ENCODE measurements at places on chromosomes 1 and 21.

DNA sequence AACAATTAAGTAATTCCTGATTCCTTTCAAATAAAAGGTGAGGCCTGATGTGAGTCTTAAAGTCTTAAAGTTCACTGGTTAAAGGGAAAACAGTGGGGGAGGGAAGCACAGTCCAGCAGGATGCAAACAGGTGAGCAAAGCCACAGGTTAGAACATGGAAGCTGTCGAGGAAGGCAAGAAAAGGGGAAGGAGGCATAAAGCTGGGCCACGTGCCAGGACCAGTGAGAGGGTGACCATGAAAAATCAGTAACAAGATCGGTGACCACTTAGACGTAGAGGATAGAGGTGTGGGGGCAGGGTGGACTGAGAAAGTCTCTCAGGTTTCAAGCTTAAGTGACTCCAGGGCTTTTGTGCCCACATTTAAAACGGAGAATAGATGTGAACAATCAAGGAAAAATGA, 231.3 kb downstream of the SETD4 start:
- DNase-seq = no peak

DNA sequence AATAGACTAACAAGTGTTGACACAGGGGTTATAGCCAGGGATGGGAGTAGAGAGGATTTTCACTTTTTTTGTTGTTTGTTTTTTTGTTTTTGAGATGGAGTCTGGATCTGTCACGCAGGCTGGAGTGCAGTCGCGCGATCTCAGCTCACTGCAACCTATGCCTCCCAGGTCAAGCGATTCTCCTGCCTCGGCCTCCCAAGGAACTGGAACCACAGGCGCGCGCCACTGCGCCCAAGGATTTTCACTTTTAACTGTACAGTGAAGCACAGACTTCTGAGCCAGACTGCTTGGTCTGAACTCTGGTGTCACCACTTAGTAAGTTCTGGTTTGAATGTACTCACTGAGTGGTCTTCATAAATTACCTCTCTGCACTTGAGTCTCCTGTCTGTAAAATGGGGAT, 40.2 kb upstream of the WASF2 start:
- DNase-seq = no peak

- no peak for DNase-seq
Observed at GRCh38 chr1:242824435-242824834, 299.9 kb upstream of the PLD5 start.

GRCh38 chr1:30068787-30069472, 654.5 kb downstream of the MATN1 start:
- DNase-seq = no peak

DNA sequence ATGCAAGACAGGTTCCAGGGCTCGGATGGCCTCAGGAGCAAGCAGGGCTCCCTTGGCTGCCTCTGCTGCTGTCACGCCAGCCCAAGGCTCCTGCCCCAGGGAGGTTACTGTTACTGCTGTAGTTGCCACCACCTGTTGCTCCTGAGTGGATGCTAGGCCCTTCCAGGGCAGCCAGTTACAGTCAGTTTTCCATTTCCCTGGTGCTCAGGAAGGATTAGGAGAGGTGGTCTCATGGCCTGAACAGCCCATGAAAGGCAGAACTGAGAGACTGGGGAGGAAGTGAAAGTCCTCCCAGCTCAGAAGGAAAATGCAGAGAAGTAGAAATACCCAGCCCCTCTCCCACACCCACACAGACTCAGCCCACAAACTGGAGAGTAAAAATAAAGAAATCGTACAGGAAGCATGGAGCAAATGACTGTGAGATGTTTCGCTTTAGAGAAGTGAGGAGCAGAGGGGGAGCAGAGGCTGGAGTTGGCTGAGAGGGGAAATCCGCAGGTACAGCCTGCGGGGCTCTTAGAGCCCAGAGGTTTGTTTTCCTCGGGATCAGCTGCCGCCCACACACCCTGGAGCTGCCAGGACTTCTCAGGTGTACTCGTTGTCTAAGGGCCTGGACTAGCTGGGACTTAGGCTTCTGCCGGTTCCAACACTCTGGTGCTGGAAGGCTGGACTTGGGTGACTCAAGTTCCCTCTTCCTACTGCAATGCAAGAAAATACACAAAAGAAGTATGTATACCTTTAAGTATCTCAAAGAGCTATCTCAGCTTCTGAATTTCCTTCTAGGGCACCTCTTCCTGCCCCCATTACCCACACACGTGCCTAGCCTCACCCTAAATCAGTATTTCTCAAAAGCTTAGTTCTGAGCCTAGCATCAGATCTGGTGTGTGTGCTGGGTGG, 2.3 kb downstream of the IL6R start:
- peak; percentile 46 for DNase-seq

GRCh38 chr21:38469642-38470041, 28.6 kb downstream of the ERG start:
- DNase-seq = no peak

- DNase-seq = no peak
Observed at GRCh38 chr1:27037518-27037917, 24.9 kb upstream of the TENT5B start.

DNA sequence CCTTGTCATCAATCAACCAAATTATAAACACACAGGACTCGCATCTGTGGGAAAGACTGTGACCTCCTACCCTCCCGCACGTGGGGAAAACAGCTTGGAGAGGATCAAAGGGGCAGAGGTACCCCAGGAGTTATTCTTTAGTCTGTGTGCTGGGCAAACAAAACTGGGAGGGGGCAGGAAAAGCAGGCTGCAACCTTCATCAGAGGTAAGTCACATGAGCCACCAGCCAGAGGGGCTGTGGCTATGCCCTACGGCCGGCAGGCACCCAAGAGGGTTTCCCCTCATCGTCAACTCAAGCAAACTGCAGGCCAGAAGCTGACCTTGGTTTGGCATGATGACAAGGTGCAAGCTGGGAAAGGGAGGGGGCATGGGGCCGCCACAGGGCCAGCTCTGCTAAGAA, 12.5 kb downstream of the SMIM12 start:
- no peak for DNase-seq

GRCh38 chr1:178388418-178389145, 108.2 kb downstream of the CLEC20A start:
- no peak for DNase-seq

DNA sequence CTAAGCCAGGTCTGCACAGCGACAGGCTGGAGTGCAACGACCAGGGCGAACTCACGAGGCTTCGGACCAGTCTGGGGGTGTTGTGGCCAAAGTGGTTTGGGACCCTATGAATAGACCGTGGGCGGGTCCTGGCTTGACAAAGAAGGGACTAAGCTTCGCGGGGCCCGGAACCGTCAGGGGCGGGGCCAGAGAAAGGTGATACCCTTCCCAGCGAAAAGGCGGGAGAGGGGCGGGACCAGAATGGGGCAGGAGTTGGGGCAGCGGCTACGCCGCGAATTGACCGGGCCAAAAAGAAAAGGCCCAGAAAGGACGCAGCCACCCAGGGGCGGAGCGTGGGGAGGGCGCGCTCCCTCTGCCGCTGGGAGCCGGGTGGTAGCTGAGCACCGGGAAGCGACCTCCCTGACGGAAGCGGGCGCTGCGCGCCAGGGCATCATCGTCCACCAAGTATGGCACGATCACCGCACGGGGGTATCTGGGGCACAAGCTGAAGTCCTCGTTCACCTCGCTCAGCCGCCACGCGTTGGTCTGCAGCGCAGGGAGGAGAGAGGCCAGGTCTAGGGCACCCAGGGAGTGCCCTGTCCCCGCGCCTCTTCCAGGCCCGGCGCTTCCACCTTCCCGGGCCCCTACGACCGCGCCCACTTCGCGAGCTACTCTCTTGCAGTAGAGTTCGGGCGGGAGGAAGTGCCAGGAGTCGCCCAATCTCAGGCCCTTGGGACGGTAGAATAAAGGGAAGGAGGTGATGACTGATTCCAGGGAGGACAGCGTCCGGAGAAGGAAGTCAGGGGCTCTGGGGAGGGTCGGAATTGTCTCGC, 6.7 kb upstream of the FAM167B start:
- DNase-seq = peak; percentile 53

- no peak for DNase-seq
Observed at GRCh38 chr1:13664451-13664850, 35.5 kb upstream of the PRDM2 start.

DNA sequence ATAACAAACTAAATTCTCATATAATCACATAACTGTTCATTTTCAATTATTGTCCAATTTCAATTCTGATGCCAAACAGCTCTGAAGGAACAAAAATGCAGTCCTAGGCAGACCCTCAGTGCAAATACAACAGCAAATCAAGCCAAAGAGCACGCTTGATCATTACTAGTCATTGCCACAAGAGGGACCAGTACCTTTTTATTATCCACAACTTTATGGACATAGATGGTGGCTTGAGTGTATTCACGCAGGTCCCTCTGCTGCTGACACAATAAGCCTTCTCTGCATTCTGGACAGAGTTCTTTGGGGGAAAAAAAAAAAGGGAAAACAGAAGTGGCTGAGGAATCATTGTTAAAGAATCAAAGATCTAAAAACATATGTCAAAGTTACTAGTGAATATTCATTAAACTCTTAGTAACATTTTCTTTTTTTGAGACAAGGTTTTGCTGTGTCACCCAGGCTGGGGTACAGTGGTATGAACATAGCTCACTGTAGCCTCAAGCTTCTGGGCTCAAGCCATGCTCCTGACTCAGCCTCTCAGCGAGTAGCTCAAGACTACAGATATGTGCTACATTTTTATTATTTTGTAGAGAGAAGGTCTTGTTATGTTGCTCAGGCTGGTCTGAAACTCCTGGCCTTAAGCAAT, 34.3 kb upstream of the RAP1GAP start:
- DNase-seq = no peak

DNA sequence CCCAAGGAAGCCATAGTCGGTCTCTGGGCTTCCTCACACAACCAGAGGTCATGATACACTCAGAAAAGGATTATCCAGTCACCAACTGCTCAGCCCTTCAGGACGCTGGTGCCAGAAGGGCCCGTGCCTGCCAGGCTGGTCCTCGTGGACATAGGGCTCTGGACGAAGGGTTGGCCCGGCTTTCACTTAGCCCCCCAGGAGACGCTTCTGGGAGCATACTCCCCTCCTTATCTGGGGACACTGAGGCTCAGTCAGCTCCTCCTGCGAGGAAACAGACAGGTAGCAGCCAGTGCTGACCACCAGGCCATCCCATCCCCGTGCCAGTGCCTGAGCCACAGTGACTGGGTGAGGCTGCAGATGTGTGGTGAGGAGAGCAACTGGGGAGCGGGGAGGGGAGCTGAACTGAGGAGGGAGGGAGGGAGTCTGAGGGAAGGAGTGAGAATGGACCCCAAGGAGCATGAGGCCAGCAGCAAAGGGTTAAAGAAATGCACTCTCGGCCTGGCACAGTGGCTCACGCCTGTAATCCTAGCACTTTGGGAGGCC, 17.9 kb upstream of the LAPTM5 start:
- DNase-seq = no peak

DNA sequence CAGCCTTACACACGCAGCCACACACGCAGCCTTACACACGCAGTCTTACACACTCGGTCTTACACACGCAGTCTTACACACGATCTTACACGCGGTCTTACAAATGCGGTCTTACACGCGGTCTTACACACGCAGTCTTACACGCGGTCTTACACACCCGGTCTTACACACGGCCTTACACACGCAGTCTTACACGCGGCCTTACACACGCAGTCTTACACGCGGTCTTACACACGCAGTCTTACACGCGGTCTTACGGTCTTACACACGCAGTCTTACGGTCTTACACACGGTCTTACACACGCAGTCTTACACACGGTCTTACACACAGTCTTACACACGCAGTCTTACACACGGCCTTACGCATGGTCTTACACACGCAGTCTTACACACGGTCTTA, 111.9 kb downstream of the PRDM16 start:
- no peak for DNase-seq

DNA sequence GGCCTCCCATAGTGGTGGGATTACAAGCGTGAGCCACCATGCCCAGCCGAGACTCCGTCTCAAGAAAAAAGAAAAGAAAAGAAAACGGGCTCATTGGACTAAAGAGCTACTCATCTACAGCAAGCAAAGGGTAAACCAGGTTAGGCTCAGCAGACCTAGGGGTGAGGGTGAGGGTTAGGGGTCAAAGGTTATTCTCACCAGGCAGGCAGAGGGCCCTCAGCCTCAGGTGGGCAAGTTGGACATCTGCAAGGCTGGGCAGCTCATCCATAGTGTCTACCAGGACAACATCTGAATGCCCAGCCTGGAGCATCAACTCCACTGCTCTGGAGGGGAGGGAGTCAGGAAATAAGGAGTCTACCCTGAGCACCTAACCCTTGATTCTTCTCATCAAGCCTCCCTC, 3.5 kb downstream of the MTMR11 start:
- no peak for DNase-seq

- DNase-seq = no peak
Observed at GRCh38 chr1:6329851-6330250, 63.7 kb downstream of the ACOT7 start.

DNA sequence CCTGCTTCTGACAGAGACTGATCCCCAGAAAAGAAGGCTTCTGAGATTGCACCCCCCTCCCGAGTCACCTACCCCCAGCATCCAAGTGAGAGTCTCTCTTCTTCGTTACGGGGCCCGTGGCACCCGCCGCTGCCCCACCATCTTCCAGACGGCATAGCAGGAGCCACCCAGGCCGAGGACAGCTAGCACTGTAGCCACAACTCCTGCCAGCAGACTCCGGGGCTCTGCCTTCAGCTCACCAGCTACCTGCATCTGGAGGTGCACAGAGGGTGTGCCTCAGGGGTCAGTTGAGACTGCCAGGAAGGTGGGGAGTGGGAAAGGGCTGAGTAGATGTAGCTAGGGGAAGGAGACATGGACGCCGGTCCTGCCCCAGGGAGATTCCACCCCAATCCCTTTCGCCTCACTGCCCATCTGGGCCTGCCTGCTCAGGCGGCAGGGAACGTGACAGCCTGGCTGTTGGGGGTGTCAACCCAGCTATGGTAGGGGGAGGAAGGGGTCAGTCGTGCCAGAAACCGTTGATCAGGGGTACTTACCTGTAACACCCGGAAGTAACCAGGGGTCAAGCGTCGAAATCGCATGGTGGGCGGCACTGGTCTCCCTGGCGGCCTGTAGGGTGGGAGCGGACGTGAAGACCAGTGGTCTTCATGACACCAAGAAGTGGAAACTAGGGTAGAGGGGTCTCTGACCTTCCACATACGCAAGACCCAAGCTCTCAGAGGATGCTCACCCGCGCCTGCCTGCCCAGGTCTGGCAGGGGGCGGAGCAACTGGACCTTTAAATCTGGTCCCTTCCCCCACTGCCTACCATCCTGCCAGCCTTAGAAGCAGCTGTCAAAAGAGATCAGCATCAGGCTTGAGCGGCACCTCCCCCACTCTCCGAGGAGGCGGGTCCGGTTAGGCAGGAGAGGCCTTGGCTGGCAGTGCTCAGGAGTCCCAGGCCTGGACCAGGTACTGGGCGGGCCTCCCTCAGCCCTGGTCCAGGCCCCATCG, at the start of gene ZNF593OS:
Gene ZNF593OS, minus strand, starts transcription at position 749 of the 989 bp plus-strand sequence. Its CDS starts 171 bp downstream, at position 578.
- DNase-seq = no peak

Data from CD4-positive, alpha-beta T cell treated with Interleukin-15 for 4 hours (primary cell).